ENCODE measurements at places on chromosomes 1 and 21. TPM values are rescaled to one million over a fixed set of nuclear protein-coding genes. Genes with fewer than 3 reads are reported as not detected.

The LRRC7 gene
- polyA plus RNA-seq = 0.03 TPM

DNA sequence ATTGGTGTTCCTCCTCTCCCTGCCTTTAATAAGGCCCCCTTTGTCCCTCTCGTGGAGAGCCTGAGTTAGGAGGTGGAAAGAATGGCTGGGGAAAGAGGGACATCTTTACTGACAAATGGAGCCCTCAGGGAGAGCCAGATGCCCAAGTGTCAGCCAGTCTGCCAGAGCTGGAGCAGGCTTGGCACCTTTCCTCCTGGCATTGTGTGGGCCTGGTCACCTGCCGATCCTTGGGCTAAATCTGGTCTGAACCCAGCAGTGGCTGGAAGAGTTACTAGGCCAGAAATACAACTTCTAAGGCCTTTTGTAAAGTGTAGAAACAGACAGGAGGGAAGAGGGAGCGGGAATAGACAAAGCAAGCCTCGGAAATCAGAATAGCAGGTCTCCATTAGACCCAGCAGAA, 24.9 kb downstream of the VANGL1 start:
- no peak for DNase-seq

The F13B gene
- polyA plus RNA-seq = not detected

DNA sequence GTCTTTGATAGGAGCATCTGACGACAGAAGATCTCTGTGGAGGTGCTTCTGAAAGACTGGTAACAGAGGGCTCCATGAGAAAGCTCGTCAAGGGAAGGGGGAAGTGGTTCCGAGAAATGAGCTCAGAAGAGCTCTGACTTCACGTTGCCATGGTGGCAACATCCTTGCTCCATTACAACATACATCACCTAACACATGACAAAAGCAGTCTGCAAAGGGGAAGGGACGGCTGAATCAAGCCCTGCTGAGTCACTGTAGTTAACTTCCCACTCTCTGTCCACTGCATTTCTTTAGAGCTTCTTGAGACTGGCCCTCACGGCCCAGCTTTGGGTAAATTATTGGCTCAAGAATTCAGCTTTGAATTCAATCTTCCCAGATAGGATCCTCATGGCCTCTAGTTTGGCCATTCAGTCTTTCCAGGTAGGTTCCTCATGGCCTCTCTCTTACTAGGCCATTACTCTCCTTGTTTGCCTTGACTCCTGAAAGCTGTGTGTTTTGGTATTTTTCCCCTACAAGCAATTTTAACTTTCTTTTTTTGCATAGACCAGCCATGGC, 88.0 kb upstream of the ZNF648 start:
- no peak for DNase-seq

GRCh38 chr21:41136286-41136685, 31.7 kb upstream of the BACE2 start:
- no peak for DNase-seq

DNA sequence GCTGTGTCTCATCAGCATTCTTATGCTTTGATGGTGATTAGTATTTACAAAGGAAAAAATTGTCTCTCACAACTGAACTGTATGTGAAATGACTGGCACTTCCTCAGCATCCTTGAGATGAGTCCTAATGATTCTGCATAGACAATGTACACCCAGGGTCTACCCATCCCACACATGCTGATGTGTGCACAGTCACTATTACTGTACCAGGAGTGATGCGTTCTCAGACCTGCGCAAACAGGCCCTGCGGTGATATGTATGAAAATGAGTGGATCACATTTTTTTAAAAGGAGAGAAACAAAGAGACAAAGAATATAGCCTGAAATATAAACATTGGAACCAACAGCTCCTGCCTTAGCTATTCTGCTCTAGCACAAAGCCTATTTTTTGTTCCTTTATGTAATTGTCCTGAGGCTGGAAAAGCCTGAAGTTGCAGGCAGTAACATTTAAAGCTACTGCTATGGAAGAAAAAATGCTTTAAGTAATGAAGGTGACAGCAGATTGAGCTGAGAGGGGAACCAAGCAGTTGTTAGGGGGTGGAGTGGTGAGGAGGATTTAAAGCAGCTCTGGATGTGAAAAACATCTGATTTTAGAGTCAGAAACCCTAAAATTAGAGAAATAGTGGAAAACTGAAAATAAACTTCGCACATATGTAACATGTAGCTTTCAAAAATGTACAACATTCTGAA, 5.5 kb downstream of the RCAN1 start:
- no peak for DNase-seq

DNA sequence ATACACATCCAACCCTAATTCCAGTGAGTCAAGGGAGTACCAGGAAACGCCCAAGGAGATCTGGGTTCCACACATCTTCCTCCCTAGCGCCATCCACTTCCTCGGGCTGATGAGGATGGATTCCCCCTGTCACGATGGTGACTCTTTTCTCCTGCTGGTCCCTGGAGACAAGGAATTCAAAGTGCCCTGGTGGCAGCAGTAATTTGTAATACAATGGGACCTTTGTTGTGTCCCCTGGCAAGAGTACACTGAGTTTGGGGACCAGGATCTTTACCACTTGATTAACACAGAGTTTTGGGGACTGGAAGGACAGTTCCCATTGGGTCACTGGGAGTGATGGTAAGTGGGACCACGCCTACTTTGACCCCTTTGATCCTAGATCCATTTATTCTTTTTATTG, 9.4 kb upstream of the JAK1 start:
- DNase-seq = no peak

GRCh38 chr1:90155721-90156487, 161.0 kb downstream of the ZNF326 start:
- DNase-seq = no peak

- DNase-seq = no peak
These were observed 56.7 kb downstream of the SPSB1 start for GRCh38 chr1:9349331-9349851.

DNA sequence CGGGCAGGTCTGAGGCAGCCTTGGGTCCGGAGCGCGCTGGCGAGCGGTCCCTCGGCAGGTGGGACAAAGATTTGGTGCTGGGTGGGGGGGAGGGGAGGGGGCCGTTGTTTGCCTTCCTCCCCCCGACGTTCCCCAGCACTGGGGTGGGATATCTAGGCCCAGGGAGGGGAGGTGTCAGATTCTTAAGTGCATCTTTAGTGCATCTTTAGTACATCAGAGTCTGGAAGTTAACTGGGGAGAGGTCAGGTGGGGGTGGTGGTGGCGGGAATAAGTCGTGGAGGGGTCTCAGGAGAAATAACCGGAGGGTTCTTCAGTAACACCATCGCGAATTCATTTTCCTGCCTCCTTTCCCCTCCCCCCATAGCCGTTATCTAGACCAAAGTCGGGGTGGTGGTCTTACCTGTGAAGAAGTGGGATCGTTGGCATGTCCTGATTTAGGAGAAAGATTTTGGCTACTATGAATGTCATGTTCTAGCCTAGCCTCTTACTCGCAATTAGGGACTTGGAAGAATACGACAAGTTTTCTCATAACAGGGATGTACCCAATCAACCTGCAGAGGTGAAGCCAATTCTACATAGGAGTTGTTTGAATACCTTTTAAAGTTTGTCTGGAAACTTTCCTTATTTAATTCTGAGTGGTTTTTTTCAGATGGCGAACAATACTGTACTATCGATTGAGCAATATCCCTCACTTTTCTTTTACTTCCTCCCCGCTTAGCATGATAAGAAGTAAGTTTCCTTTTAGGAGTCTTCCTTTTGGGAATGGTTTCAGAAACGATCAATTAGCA, 886 bp downstream of the ZMYM4 start:
- DNase-seq = no peak

- DNase-seq = no peak
These were observed 6.9 kb upstream of the GPR153 start for GRCh38 chr1:6267686-6268322.

DNA sequence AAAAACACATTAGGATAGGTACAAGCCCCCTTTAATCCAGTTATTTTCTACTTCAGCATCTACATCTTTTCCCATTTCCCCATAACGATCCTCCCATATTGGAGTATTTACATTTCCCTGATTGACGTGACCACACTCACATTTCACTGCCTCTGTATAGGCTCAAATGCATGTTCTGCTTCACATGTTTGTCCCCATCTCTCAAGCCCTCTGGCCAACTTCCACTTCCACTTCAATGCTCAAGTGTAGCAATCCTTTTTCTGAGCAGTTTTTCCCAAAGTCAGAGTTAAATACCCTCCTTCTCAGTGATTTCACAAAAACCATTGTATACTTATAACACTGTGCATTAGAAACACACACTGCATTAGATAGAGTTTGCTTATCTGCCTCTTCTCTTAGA, 61.8 kb upstream of the TTLL7 start:
- DNase-seq = no peak

The TSSK3 gene
- 0.28 TPM for polyA plus RNA-seq

- no peak for DNase-seq
These were observed 24.8 kb downstream of the BATF3 start for GRCh38 chr1:212674872-212675271.

The ASTN1 gene
- 0.29 TPM for polyA plus RNA-seq

DNA sequence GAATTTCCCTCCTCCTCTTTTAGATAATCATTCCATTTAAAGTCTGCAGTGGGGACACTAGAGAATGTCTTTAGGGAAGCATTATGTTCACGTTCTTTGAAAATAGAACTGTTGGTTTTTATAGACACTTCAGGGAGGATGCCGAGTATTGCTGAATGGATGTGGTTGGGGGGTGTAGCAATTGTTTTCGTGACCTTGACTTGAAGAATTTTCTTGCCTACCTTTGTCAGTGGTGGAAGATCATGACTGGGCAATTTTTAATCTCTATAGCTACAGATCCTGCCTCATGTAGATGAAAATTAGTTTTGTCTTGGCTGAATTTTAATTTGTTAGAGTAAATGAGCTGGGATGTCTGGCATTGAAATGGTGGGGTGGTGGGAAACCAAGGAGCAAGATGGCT, 3.8 kb downstream of the SMG7 start:
- no peak for DNase-seq

GRCh38 chr1:10648689-10649516, 147.5 kb downstream of the CASZ1 start:
- DNase-seq = no peak

DNA sequence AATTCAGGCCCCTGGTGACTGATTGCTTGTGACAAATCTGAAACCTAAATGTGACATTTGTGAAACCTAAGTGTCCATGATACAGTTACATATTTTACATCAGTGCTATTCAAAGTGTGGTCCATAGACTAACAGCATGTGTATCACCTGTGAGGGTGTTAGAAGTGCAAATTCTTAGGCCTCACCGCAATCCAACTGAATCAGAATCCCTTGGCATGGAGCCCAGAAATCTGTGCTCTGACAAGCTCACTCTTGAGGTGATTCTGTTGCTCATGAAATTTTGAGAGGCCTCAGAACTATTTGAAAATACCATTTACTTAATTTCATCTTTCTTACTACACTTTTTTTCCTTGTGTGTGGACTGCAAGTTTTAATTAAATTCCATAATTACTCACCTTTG, 587.9 kb downstream of the ADGRL2 start:
- DNase-seq = no peak

- DNase-seq = peak; percentile 34
These were observed 824.7 kb downstream of the USP25 start for GRCh38 chr21:16554503-16554902.

Measured in SK-N-SH (cell line).